ENCODE measurements at places on chromosomes 5 and 9.

GRCh38 chr9:4579001-4579400, 83.1 kb upstream of the PLPP6 start:
- no peak for DNase-seq

- no peak for DNase-seq
These were observed 55.8 kb downstream of the ENTREP1 start for GRCh38 chr9:69380811-69381210.

- no peak for DNase-seq
These were observed 9.7 kb upstream of the SLC6A18 start for GRCh38 chr5:1215320-1216096.

GRCh38 chr5:172496671-172497371, 42.5 kb upstream of the SH3PXD2B start:
- no peak for DNase-seq

- DNase-seq, result no peak
These were observed 556.4 kb upstream of the CTNND2 start for GRCh38 chr5:12460493-12461261.

- DNase-seq, result no peak
These were observed 500.8 kb upstream of the WWC1 start for GRCh38 chr5:167790462-167791260.

GRCh38 chr9:85527331-85528020, 214.3 kb downstream of the AGTPBP1 start:
- no peak for DNase-seq
